Mucosa of descending colon (tissue), 3 donors: ENCODE measurements at places on chromosomes 13 and 19. TPM values are rescaled to one million over a fixed set of nuclear protein-coding genes. Genes with fewer than 3 reads are reported as not detected.

DNA sequence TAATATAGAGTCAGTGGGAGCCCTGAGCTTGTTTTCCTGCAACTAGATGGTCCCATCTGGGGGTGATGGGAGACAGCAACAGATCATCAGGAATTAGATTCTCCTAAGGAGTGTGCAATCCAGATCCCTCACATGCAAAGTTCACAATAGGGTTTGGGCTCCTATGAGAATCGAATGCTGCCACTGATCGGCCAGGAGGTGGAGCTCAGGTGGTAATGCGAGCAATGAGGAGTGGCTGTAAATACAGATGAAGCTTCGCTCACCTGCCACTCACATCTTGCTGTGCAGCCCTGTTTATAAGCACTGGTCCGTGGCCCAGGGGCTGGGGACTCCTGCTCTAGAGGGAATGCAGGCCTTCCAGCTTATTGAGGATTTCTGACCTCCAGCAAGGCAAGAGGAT, 5.7 kb downstream of the ZNF558 start:
- DNase-seq, result no peak

DNA sequence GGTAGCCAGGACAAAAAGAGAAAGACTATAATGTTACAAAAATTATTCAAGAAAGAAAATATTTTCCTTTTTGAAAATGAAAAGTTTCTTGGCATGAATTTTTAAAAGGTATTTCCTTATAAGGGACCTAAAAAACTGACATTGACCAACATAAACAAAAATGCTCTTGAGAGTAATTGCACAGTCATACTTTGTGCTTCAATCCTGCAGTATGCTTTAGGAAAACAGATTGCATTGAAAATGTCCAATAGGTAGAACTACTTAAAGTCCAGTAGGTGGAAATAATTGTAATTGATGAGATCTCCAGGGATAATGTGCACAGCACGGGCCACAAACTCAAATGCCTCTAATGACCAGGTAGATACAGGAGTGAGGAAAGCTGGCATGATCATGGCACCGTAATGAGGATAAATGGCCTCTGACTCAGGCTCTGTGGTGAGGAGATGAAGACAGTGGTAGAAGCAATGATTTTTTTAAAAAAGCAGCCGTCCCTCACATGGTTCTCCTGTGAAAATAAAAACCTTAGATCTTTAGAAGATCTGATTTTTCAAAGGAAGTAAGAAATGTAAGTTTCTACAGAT, 278.0 kb downstream of the ITGBL1 start:
- DNase-seq, result no peak

DNA sequence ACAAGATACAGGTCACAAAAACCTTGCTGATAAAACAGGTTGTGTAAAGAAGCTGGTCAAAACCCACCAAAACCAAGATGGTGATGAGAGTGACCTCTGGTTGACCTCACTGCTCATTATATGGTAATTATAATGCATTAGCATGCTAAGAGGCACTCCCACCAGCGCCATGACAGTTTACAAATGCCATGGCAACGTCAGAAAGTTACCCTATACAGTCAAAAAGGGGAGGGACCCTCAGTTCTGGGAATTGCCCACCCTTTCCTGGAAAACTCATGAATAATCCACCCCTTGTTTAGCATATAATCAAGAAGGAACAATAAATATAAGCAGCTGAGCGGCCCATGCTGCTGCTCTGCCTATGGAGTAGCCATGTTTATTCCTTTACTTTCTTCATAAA, 434.1 kb downstream of the ZNF536 start:
- no peak for DNase-seq

The PNMA8B gene
- 0.12 TPM for total RNA-seq

The TMEM38A gene
- total RNA-seq, result 6.0 TPM

DNA sequence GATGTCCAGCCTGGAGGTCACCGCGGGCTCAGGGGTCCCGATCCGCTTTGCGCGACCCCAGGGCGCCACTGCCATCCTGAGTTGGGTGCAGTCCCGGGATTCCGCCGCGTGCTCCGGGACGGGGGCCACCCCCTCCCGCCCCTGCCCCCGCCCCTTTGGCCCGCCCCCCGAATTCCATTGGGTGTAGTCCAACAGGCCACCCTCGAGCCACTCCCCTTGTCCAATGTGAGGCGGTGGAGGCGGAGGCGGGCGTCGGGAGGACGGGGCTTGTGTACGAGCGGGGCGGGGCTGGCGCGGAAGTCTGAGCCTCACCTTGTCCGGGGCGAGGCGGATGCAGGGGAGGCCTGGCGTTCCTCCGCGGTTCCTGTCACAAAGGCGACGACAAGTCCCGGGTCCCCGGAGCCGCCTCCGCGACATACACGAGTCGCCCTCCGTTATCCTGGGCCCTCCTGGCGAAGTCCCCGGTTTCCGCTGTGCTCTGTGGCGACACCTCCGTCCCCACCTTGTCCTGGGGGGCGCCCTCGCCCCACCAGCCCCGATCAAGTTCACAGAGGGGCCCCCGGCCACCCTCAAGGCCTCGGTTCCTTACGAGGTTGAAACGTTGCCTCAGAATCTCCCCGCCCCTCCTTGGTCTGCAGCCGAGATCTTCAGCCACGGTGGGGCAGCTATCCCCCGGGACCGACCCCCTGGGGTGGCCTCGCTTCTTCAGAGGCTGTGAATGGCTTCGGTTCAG, 1.2 kb downstream of the LDLR start:
- peak; percentile 100 for DNase-seq

- DNase-seq, result peak; percentile 17
These were observed 61.0 kb upstream of the F7 start for GRCh38 chr13:113044391-113045114.

The ZNF792 gene
- 5.4 TPM for total RNA-seq

- no peak for DNase-seq
These were observed 3.2 kb upstream of the IFNL4 start for GRCh38 chr19:39251846-39252245.

DNA sequence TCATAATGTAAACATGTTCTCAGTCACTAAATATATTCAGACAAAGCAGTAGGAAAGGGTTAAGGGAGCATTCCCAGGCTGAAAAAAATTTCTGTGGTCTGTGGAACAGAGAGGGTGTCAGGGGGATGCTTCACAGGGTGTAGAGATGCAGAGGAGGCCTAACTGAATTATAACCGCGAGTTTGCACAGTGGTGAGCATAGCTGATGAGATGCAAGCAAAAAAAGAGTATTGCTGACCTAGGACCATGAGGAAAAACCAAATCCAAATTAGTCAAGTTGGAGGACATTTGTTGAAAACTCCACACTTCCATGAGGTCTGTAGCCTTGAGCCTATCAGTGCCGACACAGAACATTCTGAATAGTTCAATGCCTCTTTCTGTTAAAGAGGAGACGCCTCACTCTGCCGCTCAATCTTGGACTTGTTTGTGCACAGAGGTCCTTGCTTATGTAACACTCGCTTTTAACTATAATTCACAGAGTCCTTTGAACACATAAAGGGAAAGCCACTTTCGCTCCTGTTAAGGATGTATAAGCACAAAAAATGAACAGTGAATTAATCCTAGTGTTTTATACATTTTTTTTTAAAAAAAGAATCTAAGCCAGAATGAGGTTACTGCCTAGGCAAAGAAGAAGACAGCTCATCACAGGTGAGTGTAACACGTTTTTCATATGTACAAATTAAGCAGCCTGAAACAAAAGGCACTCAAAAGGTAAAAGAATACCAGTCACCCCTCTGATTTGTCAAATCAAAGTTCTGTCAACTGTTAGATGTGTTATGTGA, 25.8 kb upstream of the INTS6 start:
- no peak for DNase-seq

The MTMR6 gene
- total RNA-seq, result 13.7 TPM

- DNase-seq, result peak; percentile 61
These were observed 16.1 kb downstream of the LGALS16 start for GRCh38 chr19:39671739-39672363.

- DNase-seq, result no peak
These were observed 1375.4 kb downstream of the SLITRK1 start for GRCh38 chr13:82506805-82507414.

DNA sequence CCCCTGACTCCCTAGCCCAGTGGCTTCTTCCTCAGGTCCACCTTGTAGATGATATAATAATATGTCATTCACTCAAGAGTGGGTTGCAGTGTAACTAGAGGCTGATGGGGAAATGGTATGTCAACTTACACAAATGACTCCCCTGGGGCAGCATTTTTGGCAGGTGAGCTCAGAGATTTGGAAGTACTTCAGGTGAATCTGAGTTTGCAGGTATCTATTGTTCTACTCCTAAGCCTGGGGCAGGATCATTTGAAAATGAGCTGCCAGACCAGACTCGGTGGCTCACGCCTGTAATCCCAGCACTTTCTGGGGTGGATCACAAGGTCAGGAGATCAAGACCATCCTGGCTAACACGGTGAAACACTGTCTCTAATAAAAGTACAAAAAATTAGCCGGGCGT, 11.6 kb upstream of the CNMD start:
- no peak for DNase-seq

GRCh38 chr13:48315969-48316650, 12.6 kb downstream of the RB1 start:
- DNase-seq, result no peak

DNA sequence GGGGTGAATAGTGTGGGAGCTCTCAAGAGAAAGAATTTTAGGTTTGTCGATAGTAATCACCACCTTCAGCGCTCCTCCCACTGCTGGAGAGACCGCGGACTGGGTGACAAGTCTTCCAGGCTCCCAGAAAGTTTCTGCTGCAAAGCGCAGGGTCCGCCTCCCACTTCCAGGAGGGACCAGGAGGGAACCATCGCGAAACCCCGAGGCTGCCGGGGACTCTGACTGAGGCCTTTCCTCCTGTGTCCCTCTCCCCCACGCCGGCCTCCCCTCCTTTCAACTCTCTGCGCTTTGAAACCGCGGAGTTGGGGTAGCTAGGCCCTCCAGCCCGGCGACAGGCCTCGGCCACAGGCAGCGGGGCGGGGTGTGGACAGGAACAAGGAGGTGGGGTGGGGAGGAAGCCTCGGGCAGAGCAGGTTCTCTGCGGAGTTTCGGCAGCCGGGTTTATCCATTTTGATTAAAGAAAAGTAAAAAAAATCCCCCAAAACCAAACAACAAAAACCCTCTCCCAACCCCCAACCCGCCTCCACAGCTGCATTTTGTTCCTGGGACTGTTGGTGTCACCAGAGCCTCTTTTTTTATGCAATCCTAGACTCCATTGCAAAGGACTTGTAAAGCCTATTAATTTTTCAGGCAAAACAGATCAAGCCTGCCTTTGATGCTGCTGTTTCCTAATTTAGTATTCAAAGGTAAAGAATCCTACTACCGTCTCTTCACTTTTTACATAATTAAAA, 157.2 kb downstream of the TM9SF2 start:
- DNase-seq, result peak; percentile 68

DNA sequence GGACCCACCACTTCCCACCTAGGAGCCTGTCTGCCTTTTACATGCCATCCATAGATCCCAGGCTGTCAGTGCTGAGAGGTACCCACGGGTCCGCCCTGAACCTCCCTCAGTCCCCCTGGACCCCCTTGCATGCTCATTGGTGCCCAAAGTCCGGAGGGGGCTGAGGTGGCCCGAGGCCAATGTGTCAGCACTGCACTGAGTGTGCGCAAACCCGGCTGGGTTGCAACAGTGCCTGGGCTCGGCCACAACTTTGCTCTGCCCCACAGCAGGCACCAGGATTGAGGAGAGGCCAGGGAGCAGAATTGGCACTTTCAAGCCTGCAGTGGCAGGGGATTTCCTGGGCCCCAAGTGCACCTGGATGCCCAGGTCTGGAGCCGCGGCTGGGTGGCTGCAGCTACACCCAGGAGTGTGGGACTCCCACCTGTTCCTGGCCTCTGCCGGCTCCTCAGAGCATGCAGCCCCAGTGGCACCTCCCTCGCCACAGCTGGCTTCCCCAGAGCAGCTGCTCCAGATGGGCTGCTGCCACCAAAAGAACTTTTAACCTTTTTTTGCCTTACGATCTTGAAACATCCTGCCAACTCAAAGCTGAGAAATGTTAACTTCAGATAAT, 837.0 kb downstream of the SLITRK6 start:
- DNase-seq, result no peak

The IZUMO2 gene
- not detected for total RNA-seq

- peak; percentile 89 for DNase-seq
These were observed 1.2 kb downstream of the MKNK2 start for GRCh38 chr19:2049741-2050348.

The ATXN8OS gene
- not detected for total RNA-seq

The ZNF865 gene
- total RNA-seq, result 13.2 TPM

- no peak for DNase-seq
These were observed 18.2 kb upstream of the COMP start for GRCh38 chr19:18809149-18809868.

DNA sequence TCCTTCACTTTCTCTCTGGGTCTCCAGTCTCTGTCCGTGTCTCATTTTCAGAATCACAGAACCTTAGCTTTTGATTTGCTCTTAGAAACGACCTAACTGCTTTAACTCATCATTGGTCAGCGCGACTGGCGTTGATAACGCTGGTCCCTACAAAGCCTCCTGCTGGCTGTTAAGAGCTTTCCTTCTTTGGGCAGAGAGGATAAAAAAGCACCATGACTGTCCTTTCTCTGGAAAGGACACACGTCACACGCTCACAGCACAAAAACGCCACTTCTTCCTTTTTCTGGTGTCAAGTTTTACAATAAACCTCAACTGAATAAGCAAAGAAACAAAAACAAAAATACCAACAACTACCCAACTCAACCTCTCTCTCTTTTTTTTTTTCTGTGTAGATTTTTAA, 1.7 kb upstream of the KLK12 start:
- DNase-seq, result no peak

The PSG11 gene
- not detected for total RNA-seq

The CEBPG gene
- 47.8 TPM for total RNA-seq

GRCh38 chr13:104024416-104025170, 958.4 kb upstream of the SLC10A2 start:
- no peak for DNase-seq

GRCh38 chr13:43081866-43082265, 58.5 kb downstream of the DNAJC15 start:
- no peak for DNase-seq

The SERPINE3 gene
- total RNA-seq, result not detected

DNA sequence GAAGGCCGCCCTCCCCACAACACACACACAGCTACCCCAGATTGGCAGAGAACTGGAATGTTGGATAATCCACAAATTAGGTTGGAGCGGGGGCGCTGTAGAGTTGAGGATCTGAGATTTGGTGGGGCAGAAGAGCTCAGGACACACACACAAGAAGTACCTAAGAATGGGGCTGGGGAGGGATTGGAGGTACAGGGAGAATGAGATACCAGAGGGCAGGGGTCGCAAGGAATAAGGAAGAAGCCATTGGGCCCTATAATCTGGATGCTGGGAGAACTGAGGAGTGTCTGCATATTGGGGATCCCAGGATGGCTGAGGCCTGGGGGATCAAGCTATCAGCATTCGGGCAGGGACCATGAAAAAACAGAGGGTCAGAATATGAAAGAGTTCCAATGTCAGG, 11.5 kb downstream of the SYT3 start:
- DNase-seq, result no peak
